ENCODE measurements at places on chromosomes 7 and 10.

DNA sequence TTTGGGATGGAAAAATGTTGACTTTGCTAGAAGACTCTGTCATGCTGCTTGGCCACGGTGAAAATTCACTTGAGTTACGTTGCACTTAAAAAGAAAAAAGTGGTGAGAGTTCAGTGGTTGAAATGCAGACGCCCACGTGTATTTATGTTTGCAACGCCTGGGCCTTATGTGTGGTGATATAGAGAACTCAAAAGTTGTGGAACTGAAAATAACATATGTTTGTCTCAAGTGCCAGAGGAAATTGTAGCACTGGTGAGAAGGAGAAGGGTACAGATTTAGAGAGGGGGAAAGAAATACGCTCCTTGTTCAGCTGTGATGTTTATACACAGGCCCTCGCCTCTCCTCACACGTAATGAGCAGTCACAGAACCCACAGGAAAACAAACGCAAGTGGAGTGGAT is 73.6 kb downstream of the EMX2 start:
- ATAC-seq = no peak

DNA sequence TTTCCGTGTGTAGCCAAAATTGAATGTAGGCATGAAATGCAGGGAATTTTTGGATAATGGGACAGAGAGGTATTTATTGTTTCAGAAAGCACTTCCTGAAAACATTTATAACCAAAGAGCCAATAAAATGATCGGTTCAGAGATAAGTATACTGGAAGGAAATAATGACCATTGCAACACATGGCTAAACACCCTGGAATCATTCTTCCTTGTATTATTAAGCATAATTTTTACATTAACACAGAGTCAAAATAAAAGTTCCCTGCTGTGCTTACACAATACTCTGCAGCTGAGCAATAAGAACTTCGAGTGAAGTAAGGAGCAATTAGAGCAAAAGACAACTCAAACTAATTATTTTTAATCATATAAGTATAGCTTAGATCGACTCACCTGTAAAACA is 648.3 kb downstream of the TNS3 start:
- ATAC-seq = no peak

DNA sequence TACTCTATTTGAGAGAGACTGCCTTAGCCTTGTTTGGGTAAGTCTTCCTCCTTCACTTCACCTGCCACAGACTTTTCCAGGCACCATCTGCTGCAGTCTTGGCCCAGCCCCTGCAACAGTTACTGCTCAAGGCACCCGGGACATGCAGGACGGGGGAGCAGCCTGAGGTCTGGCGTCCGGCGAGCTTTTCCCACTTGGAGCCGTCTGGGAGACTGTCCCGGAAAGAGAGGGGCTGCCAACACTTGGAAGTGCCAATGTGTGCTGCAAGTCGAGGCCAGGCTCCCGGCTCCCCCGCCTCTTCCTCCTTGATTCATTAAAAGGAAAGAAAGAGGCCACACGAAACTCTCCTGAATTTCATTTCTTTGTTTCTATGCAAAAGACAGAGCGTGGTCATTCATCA is 13.7 kb downstream of the HTRA1 start:
- peak; percentile 24 for ATAC-seq

GRCh38 chr10:130141878-130142277 is 5.7 kb downstream of the GLRX3 start:
- no peak for ATAC-seq

DNA sequence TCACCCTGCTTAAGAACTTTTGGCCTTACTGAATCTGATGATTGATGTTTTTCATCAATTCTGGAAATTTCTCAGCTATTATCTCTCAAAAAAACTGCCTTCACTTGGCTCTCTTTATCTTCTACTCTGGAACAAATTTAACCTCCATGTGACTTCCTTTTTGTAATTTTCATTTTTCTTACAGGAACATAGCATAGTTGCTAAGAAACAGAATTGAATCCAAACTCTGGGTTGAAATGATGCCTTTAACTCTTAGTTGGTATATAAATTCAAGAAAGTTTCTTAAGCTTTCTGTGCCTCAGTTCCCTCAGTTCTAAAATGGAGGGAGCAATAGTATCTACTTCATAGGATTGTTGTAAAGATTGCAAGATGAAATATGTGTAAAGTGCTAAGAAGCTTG is 19.8 kb downstream of the GPR141 start:
- ATAC-seq = no peak

DNA sequence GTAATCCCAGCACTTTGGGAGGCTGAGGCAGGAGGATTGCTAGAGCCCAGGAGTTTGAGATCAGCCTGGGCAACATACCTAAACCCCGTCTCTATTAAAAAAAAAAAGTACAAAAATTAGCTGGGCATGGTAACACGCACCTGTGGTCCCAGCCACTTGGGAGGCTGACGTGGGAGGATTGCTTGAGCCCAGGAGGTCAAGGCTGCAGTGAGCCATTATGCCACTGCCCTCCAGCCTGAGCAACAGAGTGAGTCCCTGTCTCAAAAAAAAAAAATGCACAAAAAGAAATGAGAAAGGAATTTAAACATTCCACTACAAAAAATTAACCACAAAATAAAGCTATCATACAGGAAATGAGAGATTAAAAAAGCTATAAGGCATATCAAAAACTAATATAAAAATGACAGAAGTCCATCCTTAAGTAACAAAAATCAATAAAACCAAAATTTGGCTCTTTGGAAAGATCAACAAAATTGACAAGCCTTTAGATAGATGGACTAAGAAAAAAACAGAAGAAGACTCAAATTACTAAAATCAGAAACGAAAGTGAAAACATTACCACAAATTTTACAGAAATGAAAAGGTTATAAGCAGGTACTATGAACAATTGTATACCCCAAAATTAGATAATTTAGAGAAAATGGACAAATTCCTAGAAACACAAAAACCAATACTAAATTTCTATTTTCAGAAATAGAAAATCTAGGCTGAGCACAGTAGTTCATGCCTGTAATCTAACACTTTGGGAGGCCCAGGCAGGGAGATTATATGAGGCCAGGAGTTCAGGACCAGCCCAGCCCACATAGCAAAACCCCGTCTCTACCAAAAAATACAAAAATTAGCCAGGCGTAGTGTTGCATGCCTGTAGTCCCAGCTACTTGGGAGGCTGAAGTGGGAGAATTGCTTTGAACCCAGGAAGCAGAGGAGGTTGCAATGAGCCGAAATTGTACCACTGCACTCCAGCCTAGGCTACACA is 42.4 kb upstream of the NANOS1 start:
- ATAC-seq = no peak

- ATAC-seq = peak; percentile 25
Observed at GRCh38 chr7:139702313-139702731, 75.5 kb downstream of the HIPK2 start.

DNA sequence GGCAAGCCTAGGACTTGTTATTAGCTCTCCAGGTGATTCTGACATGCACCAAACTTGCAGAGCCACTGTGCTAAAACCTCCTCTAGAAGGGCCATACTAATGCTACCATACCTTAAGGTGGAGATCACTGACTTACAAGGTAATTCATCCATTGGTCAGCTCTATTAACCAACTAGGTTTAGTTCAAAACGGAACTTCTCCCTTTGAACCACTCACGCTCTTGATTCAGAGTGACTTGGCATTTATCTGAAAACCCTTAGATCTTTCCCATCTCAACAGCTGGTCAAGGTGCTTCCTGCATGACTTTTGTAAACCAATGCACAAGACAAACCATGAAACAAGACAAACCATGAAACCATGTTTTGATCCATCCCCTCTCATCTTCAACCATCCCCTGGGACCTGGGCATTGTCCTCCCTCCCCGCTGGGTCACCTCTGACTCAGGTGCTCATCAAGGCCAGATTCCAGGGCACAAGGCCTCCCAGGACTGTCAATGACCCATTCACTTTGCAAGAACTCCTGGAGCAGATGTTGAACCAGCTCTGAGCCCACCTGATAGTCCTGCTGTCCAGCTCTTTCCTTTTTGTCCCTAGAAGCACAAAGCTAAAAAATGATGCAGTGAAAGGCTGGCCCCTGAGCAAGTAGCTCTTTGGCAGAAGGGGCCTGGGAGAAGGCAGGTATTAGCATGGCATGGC is 18.8 kb downstream of the IMPDH1 start:
- no peak for ATAC-seq

DNA sequence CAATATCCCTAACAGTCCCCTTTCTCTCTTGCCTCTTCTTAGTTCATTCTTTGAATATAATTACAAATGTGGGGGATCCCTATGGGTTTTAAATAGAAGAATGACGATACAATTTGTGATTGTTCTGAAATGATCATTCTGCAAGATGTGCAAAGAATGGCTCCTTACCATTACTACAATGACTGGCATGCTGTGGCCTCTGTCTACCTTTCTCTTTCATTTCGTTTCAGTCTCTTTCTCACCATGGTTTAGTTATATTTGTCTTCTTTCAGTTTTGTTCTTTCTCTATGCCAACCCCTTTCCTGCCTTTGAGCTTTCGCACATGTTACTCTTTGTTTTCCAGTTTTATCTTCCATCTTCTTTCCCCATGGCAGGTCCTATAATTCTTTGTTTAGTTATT is 176.5 kb downstream of the SUGCT start:
- ATAC-seq = no peak

DNA sequence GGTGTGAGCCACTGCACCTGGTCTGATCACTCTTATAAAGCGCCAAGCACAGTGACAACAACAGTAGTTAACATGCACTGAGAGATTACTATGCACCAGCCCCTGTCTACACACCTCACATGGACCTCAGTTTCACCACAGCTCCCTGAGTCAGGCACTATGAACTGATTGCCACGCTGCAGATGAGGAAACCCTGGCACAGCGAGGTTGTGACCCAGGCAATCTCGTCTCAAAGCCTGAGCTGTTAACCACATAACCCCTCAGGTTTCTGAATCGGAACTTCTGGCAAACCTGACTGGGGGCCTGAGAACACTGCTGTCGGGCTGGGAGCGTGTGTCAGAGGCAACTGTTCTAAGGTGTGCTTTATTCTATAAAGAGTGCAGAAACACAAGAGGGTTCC is 150.8 kb downstream of the RNF216 start:
- no peak for ATAC-seq

DNA sequence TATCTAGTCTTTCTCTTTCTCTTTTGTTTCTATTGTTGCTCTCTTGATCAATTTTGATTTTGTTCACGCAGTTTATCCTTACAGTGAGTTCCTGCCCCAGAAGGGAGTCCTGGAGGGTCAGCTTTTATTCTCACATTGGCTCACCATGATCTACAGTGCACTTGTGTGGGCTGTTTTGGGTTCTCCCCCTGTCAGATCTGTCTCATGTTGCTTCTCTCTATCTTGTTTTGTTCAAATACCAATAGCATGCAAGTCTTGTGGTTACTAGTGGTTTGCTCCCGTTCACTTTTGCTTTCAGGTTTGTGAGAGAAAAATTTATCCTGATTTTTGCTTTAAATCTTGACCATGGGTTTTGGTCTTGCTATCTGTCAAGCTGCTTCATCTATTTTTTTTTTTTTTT is 74.3 kb downstream of the PTN start:
- no peak for ATAC-seq

DNA sequence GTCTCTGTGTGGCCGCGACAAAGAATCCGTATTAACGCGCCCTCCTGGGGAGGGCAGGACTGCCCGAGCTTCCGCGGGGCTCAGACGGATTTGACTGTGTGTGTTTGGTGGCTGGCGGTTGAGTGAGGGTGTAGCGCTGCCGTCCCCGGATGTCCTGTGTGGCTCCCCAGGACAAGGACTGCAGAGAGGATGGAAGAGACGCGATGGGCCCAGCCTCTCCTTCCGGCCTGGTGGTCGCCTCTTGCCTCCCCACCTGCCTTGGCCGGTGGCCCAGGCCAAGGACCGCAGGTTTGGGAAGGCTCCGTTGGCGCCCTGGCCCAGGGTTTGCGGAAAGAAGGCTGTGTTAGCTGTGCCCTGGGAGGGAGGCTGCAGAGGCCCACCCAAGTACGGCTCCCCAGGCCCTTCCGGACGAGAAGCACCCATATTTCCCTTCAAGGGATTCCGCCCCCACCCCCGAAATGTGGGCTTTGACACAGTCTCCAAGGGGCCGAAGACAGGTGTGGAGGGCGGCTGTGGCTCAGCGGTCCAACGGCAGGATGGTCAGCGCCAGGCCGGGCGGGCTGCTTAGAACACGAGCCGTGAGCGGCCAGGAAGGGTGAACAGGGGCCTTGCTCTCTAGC is 2.3 kb downstream of the UNCX start:
- ATAC-seq = peak; percentile 39

DNA sequence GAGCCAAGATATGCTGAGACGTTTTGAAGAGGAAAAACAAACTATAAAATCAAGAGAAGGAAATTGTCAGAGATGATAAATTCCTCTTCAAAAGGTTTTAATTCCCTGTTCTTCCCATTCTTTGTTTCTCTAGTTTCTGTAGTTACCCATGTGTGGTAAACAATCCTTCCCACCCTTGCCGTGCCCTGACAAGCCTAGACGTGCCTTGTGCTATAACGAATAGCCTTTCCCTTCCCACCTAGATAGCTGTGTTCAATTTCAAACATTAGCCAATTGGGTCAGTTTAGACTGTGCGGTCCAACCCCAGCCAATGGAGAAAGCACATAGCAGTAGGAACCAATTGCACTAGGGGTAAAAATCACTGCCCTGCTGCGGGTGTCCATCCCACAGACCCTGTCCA is 138.1 kb downstream of the RALA start:
- ATAC-seq = no peak

DNA sequence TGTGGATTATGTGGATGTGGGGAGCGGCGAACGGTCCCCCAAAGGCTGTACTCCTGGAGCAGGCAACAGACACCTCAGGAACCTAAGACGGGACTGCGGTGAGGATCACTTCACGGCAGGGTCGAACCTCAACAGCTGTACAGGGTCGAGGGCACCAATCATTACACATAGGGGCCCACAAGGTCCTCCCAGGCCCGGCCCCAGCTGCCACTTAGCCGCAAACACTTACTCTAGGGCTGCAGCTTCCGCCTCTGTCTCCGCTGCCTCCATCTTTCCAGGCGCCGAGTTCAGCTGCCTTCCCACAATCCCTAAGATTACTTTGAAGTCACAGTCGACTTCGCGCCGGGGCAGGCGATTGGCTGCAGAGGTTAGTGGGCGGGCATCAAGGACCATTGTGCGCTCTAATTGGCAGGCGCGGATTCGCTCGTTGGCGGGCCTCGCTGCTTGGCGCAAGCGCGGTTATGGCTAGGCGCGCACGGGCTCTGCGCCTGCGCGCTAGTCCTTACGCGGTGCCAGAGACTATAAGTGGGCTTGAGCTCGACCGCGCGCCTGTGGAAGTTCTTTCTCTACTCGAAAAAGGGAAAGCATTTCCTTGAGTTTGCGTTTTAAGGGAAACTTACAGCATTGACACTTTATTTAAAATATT is at the start of gene ZWINT:
Gene ZWINT (minus strand): TSS at position 293 of the 646 bp plus-strand sequence. CDS start 23 bp downstream, at position 270.
- peak; percentile 99 for ATAC-seq
